ENCODE measurements at places on chromosomes 1 and 21. TPM values are rescaled to one million over a fixed set of nuclear protein-coding genes. Genes with fewer than 3 reads are reported as not detected.

Gene SPATA45
- not detected for total RNA-seq

Gene SPRR2B
- not detected for total RNA-seq

Gene ANKRD45
- total RNA-seq: 0.98 TPM

Gene FCAMR
- not detected for total RNA-seq

Gene CD5L
- not detected for total RNA-seq

Gene CYP4A22
- total RNA-seq: not detected

Gene SLC44A3
- not detected for total RNA-seq

Gene USH2A
- not detected for total RNA-seq

Gene KIAA1614
- total RNA-seq: 0.94 TPM

Gene PLA2G2A
- total RNA-seq: not detected

Gene CLCNKB
- 0.13 TPM for total RNA-seq

Gene POU3F1
- 83.3 TPM for total RNA-seq

Gene ANKRD35
- not detected for total RNA-seq

Gene MPZ
- 2.8 TPM for total RNA-seq

Gene TCHH
- total RNA-seq: 0.24 TPM

DNA sequence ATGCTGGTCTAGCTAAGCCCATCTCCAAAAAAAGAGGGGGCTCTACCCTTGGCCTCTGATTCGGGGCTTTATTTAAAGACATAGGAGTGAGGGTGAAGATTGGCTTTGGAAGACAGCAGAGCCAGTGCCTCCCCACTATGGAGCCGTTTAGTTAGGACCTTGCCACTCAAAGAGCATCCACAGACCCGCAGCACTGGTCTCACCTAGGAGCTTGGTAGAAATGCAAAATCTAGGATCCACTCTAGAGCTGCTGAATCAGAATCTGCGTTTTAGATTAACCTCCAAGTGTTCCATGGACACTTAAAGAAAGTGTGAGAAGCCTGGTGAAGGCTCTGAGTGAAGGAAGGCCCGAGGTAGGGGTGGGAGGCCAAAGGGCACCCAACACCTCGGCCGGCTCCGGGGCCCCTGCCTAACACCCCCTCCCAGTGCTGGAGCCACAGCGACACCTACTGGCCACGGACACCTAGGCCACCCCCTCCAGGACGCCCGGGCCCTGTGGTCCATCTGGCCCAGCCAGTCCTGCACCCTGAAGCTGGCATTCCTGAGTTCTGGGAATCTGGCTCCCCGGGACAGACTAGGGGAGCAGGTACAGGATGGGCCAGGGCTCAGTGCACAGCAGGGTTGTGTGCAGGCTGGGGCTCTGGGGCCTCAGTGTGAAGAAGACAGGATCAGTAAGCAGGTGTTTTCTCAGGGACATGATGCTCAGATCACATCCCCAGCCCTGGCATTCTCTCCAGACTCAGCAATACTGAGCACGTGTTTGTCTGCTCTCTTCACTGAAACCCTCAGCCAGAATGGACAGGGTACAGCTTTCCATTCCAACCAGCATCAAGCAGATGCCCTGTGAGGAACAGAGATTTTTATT lies 79.2 kb downstream of the TMEM53 start:
- DNase-seq: peak; percentile 61

DNA sequence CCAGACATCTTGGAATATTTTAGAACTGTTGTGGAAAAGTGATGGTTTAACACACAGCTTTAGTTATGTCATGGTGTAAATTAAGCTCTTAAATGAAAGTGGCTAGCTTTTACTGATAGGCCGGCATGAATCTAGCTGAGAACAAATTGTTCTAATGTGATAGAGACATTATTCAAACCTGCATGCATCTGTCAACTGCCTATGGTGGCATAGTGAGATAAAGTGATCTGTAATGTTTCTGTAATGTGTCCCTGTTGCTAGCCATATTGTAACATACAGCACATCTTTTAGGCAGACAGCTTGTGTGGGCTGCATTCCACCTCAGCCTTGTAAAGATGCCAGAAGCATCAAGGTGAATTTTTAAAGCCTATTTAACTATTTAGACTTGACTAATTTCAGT lies 16.0 kb downstream of the LRIG2 start:
- no peak for DNase-seq

- no peak for DNase-seq
These were observed 10.7 kb downstream of the EPHA2 start for GRCh38 chr1:16145030-16145661.

- no peak for DNase-seq
These were observed 163.2 kb upstream of the PALMD start for GRCh38 chr1:99482750-99483149.

- DNase-seq: peak; percentile 12
These were observed 805 bp downstream of the ATG4C start for GRCh38 chr1:62784509-62785365.

DNA sequence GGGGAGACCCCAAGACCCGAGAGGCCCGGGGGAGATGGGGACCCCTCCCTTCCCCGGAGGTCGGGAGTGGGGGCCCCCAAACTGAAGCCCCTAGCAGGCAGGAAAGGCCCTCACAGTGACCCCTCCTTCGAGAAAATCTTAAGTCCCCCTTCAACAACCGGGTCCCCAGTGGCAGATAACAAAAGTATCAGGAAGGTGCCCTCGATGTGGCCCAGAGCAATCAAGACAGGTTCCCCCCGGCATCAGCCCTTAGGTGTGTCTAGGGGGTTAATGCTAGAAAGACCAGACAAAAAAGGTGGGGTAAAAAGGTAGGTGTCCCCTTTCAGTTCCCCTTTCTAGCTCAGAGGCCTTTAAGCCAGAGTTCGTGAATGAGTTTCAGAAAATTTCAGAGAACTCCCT lies 282 bp upstream of the ECE1 start:
- DNase-seq: no peak

- peak; percentile 17 for DNase-seq
These were observed 26.5 kb downstream of the RIPPLY3 start for GRCh38 chr21:37032877-37033471.

DNA sequence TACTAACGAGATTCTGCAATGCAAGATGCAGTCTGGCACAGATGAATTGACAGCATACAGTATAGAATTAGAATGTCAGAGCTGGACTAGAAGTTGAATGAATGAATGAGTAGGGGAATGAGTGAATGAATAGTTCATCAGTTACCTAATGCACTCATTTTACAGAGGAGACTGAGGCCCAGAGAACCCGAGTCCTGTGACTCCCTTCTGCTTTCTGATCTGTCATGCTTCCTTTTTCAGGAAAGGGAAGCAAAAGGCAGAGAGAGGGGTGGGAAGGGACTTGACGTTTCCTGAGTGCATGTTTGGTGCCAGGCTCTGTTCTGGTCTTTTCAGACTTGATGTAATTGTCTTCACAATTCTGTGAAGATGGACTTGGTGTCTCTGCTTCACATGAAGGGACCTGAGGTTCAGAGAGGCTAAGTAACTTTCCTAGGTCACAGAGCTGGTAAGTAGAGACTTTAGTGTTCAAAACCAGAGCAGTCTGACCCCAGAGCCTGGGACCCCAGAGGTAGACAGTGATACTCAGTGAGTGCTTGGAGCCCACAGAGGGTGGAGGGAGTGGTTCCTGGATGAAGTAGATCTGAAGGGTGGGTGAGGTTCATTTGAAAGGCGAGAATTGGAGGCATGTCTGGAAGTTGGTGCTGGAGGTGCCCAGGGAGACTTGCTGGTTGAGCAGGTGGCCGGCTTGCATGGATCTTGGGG lies 8.0 kb upstream of the MEX3A start:
- no peak for DNase-seq

- no peak for DNase-seq
These were observed 235.2 kb downstream of the RPS6KC1 start for GRCh38 chr1:213286235-213286634.

DNA sequence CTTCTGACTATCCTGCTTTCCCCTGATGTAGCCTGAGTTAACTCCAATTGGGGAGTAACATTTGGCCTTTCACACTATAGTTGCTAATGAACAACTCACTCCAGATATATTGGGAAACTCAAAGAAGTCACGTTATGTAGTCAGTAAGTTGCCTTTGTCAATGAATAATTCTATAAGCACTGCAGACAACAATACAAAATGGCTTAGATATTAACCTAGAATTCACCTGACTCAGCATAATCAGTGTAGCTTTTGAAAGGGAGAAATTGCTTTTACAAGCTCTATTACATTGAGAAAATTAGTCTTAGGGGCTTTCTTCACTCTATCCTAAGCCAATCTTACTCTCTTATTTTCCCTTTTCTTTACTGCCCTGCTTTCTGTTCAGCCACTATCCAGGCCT lies 303.5 kb upstream of the NR5A2 start:
- DNase-seq: no peak

DNA sequence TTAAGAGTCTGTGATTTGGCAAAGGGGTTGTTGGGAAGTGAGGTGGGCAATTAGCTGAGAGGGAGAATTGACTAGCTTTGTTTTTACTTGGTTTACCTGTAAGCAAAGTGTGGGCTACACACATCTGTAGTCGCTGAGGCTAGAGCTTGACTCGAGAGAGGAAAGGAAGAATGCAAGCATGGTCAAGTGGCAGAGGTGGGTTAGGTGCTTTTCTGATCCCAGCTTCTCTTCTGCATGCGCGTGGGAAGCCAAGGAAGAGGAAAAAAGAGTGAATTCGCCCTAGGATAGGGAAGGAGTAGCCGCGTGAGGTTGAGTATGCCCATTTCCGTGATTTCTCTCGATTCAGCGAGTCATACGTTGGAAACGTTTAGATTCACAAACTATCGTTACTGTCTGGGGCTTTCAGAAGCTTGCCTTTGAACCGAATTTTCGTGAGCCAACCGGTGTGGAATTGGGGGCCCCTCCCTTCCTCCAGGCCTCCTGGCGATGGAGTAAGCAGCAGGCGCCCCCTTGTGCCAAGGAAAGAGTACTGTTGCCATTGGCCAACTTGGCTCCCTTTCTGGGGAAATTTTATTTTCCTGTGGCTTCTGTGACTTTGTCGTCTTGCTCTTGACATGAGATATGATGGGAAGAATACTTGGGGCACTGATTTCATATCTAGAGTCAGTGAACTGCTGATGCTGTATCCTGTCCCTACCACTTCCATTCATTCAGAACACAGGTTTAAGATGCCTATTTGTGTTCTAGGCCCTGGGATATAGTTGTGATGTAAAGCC lies 1.3 kb downstream of the PIGV start:
- DNase-seq: peak; percentile 92

GRCh38 chr1:56710646-56711045 lies 65.5 kb downstream of the PRKAA2 start:
- DNase-seq: peak; percentile 4

GRCh38 chr1:100943533-100943932 lies 47.6 kb downstream of the SLC30A7 start:
- no peak for DNase-seq

DNA sequence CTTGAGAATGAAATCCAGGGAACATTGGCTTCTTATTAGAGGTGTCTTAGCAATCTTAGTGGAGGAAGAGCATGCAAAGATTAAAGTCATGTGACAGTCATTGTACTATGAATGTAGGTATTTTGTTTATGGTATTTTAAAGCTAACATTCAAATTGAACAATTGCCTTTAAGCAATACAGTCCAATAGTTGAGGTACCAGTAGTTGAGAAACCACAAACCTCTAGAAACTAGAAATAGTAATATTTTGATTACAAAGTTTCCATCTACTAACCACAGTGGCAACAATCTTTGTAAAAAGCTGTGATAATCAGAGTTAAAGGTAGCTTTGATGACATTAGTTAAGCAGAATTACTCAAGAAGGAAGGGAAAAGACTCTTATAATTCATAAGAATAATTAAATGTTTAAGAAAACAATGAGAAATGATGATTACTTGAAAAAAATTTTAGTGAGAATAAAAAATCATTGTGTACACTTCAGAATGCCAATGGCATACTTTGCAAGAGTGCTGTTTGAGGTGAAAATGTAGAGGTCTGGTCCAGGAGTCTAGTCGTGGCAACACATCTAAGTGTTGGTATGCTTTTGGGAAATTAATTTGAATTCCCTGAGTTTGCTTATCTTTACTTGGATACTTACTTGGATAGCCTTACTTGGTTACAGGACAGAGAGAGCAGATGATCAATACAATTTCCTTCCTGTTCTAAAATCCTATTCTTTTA lies 104.9 kb upstream of the PTGFR start:
- DNase-seq: no peak

- no peak for DNase-seq
These were observed 49.8 kb downstream of the ARHGEF16 start for GRCh38 chr1:3504151-3504821.

DNA sequence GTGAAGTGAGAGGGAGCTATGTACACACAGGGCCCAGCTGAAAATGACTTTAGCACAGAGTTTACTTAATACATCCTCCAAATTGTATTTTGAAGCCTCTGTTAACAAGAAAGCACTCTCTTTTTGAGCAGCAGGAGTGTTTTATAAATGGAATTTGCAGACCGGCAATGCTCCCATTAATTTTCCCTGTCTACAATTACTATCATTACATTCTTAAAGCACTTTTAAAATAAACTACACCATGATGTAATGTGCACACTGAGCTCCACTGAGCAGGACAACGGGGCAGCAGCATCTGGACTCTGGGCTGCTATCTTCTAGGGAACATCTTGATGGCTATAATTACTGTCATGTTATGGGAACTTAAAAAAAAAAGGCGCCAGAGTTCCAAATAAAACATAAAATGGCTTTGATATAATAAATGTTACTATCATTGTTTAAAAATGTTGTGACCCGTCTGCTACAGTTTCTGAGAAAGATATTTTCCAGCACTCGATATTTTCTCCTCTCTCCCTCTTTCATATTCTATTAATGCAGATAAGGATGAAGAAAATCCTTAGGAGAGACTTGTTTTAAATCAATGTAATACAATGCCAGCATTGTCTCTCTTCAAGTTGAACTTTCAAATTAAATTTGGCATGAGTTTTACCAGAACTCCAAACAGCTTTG lies 150.9 kb downstream of the HLX start:
- DNase-seq: no peak

- no peak for DNase-seq
These were observed 17.9 kb downstream of the VWA5B1 start for GRCh38 chr1:20308569-20308968.

GRCh38 chr1:102262994-102263393 lies 266.3 kb upstream of the OLFM3 start:
- peak; percentile 9 for DNase-seq

DNA sequence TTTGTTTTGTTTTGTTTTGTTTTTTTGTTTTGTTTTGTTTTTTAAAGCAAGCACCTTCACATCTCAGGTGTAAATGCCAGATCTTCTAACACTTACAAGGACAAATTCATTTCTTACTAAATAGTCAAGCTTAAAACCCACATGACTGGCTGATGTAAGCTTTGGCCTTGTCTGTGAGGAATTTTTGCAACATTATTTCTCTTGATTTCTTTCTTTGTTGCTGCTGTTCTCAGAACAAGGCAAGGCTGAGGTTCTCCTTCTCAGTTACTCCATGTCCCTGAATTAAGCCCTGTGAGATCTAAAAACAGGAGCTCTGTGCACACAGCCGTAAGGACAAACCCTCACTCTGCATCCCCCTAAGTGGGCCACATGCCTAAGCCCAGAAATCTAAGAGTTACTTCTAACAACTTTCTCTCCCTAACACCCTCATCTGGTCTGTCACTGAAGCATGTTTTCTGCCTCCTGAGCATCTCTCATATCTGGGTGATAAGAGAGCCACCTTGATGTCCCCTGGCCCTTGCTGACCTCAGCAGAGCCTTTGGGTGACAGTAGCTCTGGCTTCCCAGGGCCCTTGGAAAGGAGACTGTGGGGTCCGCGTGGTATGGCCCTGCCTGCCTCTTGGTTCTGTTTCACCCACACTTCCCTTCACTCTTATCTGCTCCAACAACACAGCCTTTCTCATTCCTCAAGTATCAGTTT lies 81.2 kb upstream of the HOOK1 start:
- no peak for DNase-seq

- no peak for DNase-seq
These were observed 14.7 kb downstream of the PROX1 start for GRCh38 chr1:214002472-214002871.

Data from A673 (cell line).